ENCODE measurements at places on chromosomes 5 and 9. TPM values are rescaled to one million over a fixed set of nuclear protein-coding genes. Genes with fewer than 3 reads are reported as not detected.

Gene PCDHGA12
- total RNA-seq, result 1.3 TPM

Gene ISOC1
- 9.9 TPM for total RNA-seq

Gene SIT1
- total RNA-seq, result 28.0 TPM

Gene LHFPL2
- total RNA-seq, result 11.0 TPM

Gene BTNL9
- total RNA-seq, result 27.6 TPM

- no peak overlapping the region for H3K4me3 ChIP-seq
- H3K27ac ChIP-seq, result no peak overlapping the region
- H3K4me1 ChIP-seq, result no peaks in the 10 kb centered on the region
- no peak for DNase-seq
Observed at GRCh38 chr5:107274571-107274970, 396.2 kb downstream of the EFNA5 start.

GRCh38 chr5:168263121-168263520 is 28.3 kb upstream of the WWC1 start:
- H3K4me1 ChIP-seq, result no peaks in the 10 kb centered on the region
- no peak for DNase-seq
- H3K27me3 ChIP-seq, result peaks cover 4% of the 10 kb centered on the region
- H3K4me3 ChIP-seq, result no peak overlapping the region
- no peaks in the 10 kb centered on the region for H3K36me3 ChIP-seq

DNA sequence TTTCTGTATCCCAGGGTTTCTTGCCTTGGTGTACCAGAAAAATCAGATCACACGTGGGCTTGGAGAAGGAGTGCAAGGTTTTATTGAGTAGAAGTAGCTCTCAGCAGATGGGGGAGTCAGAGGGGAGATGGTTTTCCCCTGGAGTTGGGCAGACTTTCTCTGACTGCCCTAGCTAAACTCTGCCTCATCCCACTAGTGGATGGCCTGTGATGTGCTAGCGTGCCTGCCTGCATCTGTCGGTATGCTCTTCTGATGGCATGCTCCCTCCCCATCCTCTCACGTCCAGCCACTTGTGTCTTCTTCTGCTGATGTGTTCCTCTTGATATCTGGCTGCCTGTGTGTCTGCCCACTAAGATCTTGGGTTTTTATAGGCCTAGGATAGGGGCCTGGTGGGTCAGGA is 616.1 kb upstream of the RGMB start:
- H3K36me3 ChIP-seq, result no peaks in the 10 kb centered on the region
- no peaks in the 10 kb centered on the region for H3K4me1 ChIP-seq
- DNase-seq, result no peak
- no peak overlapping the region for H3K27ac ChIP-seq
- H3K4me3 ChIP-seq, result no peak overlapping the region
- H3K27me3 ChIP-seq, result no peaks in the 10 kb centered on the region

DNA sequence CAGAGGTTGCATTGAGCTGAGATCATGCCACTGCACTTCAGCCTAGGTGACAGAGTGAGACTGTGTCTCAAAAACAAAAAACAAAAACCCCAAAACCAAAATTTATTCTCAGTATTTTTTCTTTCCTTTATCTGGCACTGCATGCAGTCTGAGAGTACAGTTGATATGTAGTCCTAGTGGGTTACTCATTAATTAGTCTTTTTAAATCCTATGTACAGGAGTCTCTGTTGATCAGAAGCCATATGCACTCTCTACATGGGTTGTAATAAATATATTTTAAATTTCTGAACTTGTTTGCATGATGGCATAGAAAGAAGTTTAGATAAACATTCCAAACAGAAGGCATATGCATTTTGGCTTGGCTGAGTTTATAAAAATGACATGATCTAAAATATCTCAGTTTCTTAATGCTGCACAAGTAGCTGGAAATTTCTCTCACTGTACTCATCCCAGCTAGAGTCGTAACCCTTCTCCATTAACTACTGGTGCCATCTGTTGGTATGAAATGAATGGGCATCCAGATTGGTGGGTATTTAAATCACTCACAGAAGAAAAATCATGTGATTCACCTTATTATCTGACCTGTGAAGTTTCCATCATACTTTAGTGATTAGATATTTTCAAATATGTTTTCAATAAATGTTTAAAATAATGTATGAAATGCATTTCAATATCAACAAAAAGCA is 284.8 kb downstream of the CTNND2 start:
- no peaks in the 10 kb centered on the region for H3K27me3 ChIP-seq
- no peaks in the 10 kb centered on the region for H3K4me1 ChIP-seq
- no peak overlapping the region for H3K4me3 ChIP-seq
- no peak for DNase-seq
- H3K27ac ChIP-seq, result no peak overlapping the region
- no peaks in the 10 kb centered on the region for H3K36me3 ChIP-seq

GRCh38 chr5:158898185-158899177 is 201.2 kb downstream of the EBF1 start:
- peak; percentile 33 for DNase-seq
- peak overlapping the region; percentile 25 for H3K4me3 ChIP-seq
- H3K27ac ChIP-seq, result peak overlapping the region; percentile 93
- H3K4me1 ChIP-seq, result peaks cover 78% of the 10 kb centered on the region
- H3K27me3 ChIP-seq, result no peaks in the 10 kb centered on the region

- H3K4me1 ChIP-seq, result peaks cover 65% of the 10 kb centered on the region
- H3K27ac ChIP-seq, result peak overlapping the region; percentile 93
- H3K27me3 ChIP-seq, result no peaks in the 10 kb centered on the region
- peak overlapping the region; percentile 41 for H3K4me3 ChIP-seq
Observed at GRCh38 chr9:127862075-127863011, 7.9 kb upstream of the ENG start.

DNA sequence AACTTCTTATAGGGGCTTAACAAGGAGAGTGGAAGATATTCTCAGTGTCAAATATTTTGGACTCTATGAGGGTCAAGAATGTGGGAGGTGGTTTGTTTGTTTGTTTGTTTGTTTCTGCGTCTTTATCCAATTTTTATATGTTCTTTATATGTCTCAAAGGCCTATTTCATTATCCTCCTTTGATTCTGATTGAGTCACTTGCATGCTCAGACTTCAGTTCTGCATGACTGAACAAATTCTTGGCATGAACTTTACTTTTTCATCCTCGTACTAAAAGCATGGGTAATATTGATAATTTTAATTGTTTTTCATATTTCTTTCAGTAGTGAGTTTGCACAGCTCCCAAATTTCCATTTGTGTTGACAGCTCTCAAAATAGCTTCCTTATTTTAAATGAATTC is 19.2 kb upstream of the ERBIN start:
- no peaks in the 10 kb centered on the region for H3K27me3 ChIP-seq
- no peaks in the 10 kb centered on the region for H3K36me3 ChIP-seq
- H3K4me3 ChIP-seq, result no peak overlapping the region
- no peak for DNase-seq

- no peaks in the 10 kb centered on the region for H3K4me1 ChIP-seq
- no peaks in the 10 kb centered on the region for H3K27me3 ChIP-seq
- no peak for DNase-seq
- H3K27ac ChIP-seq, result no peak overlapping the region
Observed at GRCh38 chr5:1460054-1460682, 14.9 kb upstream of the SLC6A3 start.

GRCh38 chr5:98570010-98570409 is 203.5 kb upstream of the RGMB start:
- H3K27me3 ChIP-seq, result no peaks in the 10 kb centered on the region
- DNase-seq, result no peak
- H3K4me3 ChIP-seq, result no peak overlapping the region
- H3K27ac ChIP-seq, result no peak overlapping the region

GRCh38 chr9:27963836-27964235 is 390.6 kb upstream of the C9orf72 start:
- H3K4me1 ChIP-seq, result no peaks in the 10 kb centered on the region
- H3K36me3 ChIP-seq, result no peaks in the 10 kb centered on the region

- H3K4me3 ChIP-seq, result no peak overlapping the region
- DNase-seq, result no peak
- no peaks in the 10 kb centered on the region for H3K27me3 ChIP-seq
- H3K36me3 ChIP-seq, result peaks cover 26% of the 10 kb centered on the region
- H3K4me1 ChIP-seq, result peaks cover 29% of the 10 kb centered on the region
Observed at GRCh38 chr9:79687131-79687447, 115.3 kb downstream of the TLE4 start.

DNA sequence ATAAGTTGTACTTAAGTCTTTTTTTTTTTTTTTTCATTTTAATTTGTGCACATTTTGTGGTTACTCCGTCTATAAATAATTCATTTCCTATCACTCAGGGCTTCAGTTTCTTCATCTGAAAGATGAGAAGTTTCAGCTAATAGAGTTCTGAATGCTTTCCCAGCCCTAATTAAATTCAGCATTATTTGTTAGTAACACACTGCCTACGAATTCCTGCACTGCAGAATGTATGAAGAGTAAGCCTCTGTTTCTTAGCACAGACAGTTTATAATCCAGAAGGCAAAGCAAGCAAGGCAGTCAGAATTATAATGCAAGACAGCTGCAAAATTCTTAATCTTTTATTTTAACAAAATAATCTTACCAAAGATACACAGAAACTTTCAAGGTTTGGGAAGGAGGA is 138.0 kb upstream of the GHR start:
- no peaks in the 10 kb centered on the region for H3K36me3 ChIP-seq
- no peaks in the 10 kb centered on the region for H3K27me3 ChIP-seq
- H3K4me1 ChIP-seq, result no peaks in the 10 kb centered on the region
- H3K27ac ChIP-seq, result no peak overlapping the region

- H3K27me3 ChIP-seq, result peaks cover 12% of the 10 kb centered on the region
- DNase-seq, result no peak
- no peak overlapping the region for H3K27ac ChIP-seq
- no peak overlapping the region for H3K4me3 ChIP-seq
- H3K36me3 ChIP-seq, result no peaks in the 10 kb centered on the region
Observed at GRCh38 chr5:145948921-145949320, 12.5 kb downstream of the SH3RF2 start.

- peaks cover 84% of the 10 kb centered on the region for H3K4me1 ChIP-seq
- H3K36me3 ChIP-seq, result peaks cover 33% of the 10 kb centered on the region
- no peaks in the 10 kb centered on the region for H3K27me3 ChIP-seq
- peak overlapping the region; percentile 96 for H3K27ac ChIP-seq
- no peak for DNase-seq
- peak overlapping the region; percentile 96 for H3K4me3 ChIP-seq
Observed at GRCh38 chr5:151255621-151256286, 2.8 kb downstream of the GM2A start.

DNA sequence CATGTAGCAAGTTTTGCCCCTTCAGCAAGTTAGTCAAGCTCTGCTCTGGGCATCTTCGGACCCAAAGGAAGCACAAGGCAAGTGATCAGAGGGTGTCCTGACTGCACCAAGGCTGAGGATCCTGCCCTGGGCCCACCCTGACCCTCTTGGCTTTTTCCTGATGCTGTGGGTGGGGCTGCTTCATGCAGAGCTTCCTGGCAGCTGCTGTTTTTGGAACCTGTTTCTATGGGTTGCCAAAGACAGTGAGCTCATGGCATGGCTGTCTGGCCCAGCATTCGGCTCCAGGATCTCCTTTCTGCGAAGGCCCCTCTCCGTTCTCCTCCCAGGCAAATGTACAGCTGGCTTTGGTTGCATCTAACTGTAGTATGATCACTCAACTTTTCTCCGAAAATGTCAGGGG is 497.9 kb downstream of the ARHGEF28 start:
- H3K27me3 ChIP-seq, result peaks cover 2% of the 10 kb centered on the region
- H3K36me3 ChIP-seq, result no peaks in the 10 kb centered on the region
- no peak overlapping the region for H3K4me3 ChIP-seq
- no peak for DNase-seq
- H3K4me1 ChIP-seq, result no peaks in the 10 kb centered on the region

GRCh38 chr5:178231539-178232123 is 971 bp downstream of the PHYKPL start:
- H3K27me3 ChIP-seq, result no peaks in the 10 kb centered on the region
- DNase-seq, result no peak
- H3K27ac ChIP-seq, result peak overlapping the region; percentile 71
- H3K36me3 ChIP-seq, result peaks cover 50% of the 10 kb centered on the region
- peaks cover 46% of the 10 kb centered on the region for H3K4me1 ChIP-seq

DNA sequence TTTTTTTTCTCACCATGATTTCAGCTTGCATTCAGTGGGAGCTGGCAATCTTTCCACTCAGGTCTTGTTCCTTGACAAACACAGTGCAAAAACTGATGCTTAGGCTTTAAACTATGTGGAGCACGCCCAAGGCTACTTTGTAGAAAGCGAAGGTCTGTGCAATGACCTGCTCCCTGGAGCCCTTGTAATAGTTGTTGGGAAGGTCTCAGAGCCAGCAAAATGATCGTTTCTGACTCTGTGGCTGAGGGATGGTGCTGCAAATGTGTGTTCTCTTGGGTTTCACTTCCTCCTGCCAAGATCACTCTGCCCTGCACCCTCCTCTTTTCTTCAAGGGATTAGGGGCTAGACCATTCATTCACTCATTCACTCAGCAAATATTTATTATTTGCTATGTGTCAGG is 249.7 kb upstream of the MAP3K1 start:
- peaks cover 48% of the 10 kb centered on the region for H3K4me1 ChIP-seq
- no peaks in the 10 kb centered on the region for H3K27me3 ChIP-seq
- H3K4me3 ChIP-seq, result peak overlapping the region; percentile 49
- peak; percentile 32 for DNase-seq

DNA sequence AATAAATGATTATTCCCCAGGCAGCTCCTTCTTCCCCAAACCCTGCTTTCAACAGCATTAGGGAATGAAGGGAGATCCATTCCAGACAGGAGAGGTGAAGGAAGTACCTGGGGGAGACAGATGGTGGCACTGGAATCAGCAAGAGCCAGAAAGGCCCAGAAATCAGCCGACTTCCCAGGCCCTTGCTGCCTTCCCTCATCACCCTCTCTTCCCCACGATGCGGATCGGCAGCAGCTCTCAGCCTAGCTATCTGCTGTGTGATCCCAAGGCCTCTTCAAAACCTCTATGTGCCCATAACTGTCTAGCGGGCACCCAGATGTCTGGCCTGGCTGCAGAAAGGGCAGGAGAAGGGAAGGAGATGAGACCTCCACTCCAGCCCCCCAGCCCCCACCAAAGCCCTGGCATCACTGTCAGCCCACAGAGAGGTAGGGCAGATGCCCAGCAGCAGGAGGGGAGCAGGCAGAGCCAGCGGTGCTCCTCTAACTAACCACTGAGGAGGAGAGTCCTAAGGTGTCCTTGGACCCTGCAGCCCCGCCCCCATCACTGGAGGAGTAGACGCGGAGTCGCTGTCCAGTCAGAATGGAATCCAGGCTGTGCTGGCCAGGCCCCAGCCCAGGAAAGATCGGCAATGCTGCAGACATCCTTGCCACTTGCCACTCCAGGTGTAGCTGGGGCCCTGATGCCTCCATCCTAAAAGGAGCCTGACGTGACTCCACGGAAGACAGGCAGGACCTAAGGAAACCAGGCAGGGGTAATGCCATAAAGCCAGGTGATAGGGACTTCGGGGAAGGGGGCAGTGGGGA is 12.7 kb downstream of the CNTFR start:
- peak overlapping the region; percentile 70 for H3K4me3 ChIP-seq
- H3K27ac ChIP-seq, result no peak overlapping the region
- peaks cover 16% of the 10 kb centered on the region for H3K4me1 ChIP-seq

All from activated B cell treated with CpG ODN at 0.5 μM for 24 hours (primary cell).